ENCODE measurements at places on chromosomes 1 and 21.

DNA sequence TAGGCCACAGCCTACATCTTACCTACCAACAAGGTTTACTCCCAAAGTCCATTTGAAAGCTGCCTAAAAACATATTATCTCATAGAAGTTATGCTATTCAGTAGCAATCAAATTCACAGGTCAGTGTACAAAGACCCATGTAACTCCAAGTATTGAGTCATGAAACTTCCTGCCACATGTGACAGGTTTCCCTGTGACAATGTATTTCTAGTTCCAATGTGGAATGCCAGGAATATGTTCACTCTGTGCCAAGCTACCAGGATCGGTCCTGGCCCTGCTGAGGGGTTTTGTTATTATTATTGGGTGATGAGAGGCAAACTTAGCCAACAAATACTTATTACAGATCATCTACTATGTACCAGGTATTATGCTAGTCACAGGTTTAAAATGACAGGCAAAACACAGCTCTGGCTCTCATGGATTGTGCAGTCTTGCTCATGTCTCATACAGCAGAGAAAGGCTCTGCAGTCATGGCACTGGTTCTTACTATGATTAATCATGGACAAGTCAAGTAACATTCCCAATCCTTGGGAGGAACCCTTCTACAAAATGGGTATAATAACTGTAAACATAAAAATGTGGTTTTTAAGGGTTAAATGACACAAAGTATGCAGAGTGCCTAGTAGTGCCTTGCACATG lies 22.5 kb downstream of the DPH5 start:
- no peak for DNase-seq

DNA sequence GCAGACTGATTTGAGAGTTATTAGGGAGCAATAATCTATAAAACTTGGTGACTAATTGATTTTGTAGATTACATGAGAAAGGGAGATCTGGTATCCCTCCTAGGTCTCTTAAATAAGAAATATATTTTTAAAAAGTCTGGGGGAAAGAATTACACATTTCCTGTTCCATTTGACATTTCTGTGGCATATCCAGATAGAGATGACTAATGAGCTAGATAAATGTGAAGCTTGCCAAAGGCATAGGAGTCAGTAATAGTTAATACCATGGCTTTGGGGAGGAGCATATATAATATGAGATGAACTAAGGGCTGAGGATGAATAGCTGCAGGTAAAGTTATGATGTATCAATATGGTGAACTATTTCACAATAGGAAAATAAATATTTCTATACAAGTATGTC lies 663.7 kb downstream of the PTPRC start:
- no peak for DNase-seq

- no peak for DNase-seq
Observed at GRCh38 chr1:3712573-3713535, 39.4 kb upstream of the CCDC27 start.

DNA sequence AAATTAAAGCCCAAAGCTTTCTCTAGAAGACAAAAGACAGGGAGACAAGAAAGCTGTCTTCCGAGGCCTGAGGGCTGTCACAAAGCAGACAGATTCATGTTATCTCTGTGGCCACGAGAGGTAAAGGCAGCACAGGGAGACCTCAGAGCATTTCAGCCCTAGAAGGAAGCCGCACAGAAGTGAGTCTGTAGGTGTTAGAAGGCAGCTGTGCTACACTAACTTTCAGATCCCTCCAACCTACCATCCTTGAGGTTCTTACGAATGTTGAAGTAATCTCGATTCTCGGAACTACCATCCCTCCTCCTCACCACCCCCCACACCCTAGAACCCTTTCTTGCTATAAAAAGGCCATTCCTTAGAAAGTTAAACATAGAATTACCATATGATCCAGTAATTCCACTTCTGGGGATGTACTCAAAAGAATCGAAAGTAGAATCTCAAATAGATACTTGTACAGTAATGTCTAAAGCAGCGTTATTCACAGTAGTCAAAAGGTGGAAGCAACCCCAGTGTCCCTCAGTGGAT lies 21.5 kb upstream of the LYST start:
- DNase-seq, result no peak

- peak; percentile 75 for DNase-seq
Observed at GRCh38 chr1:203199816-203200571, 13.5 kb upstream of the CHI3L1 start.

DNA sequence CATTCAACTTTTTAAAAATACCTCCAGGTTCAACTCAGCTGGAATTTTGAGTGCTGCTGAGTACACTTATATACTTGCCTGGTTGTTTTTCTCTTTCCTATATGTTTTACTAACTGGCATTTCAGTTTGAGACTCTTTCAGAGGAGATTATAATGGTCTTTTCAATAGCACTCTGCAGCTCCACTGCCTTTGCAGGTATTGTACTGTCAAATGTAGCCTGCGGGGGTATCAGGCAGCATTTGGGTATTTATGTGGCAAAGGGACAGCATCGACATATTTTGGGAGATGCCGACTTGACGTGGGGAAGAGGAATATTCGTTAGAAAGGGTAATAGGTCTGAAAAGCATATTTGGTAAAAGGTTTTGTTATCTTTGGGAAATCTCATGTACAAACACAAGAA lies 11.1 kb upstream of the TGFBR3 start:
- DNase-seq, result no peak

DNA sequence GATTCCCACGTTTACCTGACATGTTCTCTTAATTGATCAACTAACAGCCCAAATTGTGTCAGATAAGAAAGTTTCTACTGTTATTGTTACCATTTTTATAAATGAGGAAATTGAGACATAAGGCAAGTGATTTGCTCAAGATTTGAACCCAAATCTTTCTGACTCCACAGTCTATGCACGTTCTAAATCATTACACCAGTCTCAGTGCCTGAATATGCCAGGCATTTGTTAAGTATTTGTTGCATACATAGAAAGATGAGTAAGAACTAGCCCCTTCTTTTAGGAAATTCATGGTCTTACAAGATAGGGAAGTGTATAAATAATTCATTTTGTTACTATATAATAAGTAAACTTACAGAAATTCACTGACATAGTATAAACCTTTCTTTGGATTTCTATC lies 7.1 kb upstream of the CD101 start:
- DNase-seq, result peak; percentile 39

- no peak for DNase-seq
Observed at GRCh38 chr1:217268058-217268457, 362.8 kb downstream of the GPATCH2 start.

GRCh38 chr1:204289280-204289679 lies 70.4 kb downstream of the PLEKHA6 start:
- DNase-seq, result no peak

- DNase-seq, result no peak
Observed at GRCh38 chr1:110298991-110299390, 40.2 kb upstream of the RBM15 start.

DNA sequence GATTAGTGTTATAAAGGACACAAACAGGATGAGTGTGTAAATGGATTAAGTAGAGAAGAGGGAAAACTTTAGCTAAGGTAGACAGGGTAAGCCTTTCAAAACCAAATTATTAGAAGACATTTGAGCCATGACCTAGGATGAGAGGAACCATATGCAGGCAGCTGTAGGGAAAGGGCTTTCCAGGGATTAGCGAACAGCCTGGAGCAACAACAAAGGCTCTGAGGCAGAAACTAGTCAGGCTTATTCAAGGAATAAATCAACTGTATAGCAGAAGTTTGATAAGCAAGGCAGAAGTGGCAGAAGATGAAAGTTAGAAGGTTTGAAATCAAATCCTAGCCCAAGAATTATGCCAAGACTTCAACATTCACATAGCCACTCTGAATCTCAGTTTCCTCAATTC lies 21.3 kb downstream of the AIDA start:
- no peak for DNase-seq

DNA sequence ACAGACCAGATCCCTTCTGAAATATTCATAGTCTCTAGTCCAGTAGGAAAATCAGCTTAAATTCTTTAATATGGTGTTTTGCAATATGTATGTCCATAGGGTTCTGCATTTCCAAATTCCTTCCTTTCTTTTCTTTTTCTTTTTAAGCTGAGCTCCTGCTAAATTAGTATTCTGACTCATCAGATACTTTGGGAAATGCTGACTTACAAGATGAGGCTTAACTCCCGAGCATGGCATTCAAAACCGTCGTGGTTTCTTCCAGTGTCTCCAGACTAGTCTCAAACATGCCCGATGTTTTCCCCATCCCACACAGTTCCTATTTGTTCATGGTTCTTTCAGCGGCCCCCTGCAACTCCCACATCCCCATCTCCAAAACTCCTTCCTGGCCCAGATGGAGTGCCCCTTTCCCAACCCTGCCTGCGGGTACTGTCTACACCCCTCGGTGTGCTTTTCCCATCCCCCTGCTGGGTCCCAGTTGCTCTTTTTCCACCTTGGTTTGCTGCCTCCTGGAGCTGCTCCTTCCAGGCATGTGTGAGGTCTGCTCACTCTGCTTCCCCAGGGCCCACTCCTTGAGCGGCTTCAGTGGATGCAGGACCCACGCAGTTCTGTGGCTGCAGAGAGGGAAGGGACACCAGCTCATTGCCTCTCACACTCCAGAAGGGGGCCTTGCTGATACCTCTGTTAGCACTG lies 19.5 kb upstream of the ETV3 start:
- DNase-seq, result peak; percentile 74

DNA sequence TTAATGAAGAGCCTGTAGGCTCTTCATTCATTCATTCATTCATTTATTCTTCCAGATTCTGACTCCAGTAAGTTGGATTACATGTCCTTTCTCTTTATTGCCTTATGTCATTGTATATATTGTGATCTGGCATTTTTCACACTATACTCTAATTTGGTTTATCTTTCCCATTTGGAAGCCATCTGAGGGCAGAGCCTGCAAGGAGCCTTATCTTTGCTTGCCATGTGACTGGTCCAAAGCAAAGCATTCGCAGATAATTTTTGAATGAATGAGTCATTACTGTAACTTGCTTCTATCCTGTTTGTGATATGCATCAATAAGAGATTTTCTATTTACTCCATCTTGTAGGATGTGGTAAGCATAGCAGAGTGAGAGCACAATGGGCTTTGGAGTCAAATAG lies 108.4 kb upstream of the DAB1 start:
- no peak for DNase-seq

DNA sequence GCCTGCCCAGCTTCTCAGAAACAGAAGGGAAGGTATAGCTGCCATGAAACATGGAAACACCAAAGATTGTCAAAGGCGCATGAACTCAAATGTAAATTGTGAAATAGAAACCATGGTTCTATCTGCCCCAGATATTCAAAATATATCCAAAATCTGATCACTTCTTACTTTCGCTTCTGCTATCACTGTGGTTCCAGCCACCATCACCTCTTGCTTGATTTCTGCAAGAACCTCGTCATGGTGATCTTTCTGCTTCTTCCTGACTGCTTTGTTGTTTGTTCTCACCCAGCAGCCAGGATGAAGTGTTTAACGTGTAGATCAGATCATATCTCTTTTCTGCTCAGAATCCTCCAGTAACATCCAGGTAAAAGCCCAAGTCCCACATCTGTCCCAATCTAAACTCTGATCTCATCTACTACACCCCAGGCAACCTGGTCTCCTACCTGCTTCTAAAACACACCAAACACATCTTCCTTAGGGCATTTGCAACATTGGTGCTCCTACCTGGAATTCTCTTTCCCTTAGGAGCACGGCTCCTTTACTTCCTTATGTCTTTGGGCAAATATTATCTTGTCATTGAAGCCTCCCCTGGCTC lies 10.5 kb upstream of the LMO4 start:
- no peak for DNase-seq

DNA sequence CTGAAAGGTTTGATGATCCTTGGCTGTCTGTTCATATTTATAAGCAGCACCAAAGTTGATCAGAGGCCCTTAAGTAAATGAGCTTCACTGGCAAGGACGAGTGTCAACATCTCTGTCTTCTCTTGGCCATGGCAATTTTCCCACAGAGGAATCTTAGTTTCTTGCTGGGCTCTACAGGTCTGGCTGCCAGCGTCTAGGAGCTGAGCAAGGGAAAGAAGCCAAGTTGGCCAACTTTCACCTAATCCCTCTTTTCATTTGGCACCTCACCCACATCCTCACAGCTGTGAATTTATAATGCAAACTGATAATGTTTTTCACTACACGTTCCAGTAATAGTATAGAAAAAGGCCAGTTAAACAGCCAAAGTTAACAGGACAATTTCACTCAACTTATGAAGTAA lies 99.0 kb upstream of the LBR start:
- DNase-seq, result no peak

DNA sequence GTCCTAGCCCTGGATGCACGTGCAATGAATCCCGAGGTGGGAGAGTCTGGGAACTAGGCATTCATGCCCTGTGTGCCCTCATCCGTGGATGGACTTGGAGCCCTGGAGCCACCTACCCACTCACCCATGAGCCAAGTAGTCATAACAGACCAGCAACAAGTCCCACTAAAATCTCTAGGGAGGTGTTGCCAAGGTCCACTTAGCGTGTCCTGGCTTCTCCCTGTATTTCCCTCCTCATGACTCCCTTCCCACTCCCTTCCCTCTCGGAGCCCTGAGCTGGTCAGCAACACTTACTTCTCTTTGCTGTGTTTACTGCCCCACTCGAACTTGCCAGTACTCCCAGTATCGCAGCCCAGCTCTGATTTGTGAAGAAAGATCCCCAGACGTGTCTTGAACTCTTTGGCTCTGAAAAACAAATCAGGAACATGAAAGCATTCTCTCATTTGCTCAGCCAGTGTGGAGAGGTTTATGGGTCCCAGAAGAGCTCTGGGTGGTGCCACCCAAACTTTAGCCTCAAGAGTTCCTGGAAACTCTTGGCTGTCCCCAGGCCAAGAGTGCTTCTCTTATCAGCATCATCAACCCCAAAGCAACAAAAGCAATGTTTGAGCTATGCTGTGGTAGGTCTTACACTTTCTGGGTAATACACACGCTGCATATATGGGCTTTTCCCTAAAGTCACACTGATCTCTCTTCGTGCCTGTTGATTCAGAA lies 1.1 kb downstream of the RGS16 start:
- DNase-seq, result no peak

DNA sequence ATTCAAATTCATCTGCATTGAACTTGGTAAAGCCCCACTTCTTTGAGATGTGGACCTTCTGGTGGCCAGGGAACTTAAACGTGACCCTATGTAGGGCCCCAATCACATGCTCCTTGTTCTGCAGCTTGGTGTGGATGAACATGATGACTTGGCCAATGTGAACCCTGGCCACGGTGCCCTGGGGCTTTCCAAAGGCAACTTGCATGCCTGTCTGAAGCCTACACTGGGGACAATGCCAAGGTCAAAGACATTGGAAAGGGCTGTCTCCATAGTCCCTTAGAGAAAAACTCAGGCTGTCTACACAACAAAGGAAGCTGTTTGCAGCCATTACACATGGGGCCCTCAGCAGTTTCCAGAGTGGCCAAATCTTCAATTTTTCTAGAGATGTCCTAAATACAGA lies 8.9 kb upstream of the VPS13D start:
- no peak for DNase-seq

DNA sequence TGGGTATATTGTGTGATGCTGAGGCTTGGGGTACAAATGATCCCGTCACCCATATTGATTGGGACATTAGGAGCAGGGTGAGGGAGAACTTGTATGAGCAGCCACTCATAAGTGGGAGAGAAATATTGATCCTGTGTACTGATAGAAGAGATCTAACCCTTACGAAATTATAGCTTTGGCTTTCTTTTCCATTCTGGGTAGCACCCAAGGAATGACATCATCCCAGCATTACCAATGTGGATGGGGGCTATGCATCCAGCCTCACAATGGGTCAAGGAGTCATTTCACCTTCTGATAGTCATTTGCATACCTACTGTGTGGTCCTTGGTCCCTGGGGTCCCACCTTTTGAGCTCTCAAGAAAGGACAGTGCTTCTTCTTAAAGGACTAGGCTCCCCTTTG lies 1.9 kb upstream of the NAV1 start:
- DNase-seq, result no peak
